ENCODE measurements at places on chromosomes 5 and 9.

DNA sequence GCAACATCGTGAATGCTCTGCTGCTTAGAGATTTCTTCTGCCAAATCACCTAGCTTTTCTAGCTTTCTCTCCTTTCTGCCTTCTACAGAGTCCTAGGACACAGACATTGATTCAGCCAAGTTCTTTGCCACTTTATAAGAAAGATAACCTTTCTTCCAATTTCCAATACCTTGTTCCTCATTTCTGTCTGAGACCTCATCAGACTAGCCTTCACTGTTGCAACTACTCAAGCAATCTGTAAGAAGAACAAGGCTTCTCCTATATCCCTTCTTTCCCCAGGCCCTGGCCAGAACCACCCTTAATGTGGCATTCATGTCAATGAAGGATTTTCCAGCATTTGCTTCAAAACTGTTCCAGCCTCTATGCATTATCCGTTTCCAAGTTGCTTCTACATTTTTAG is 24.3 kb downstream of the FBXO10 start:
- DNase-seq: no peak

- no peak for DNase-seq
Observed at GRCh38 chr9:136838314-136839228, 3.7 kb upstream of the AJM1 start.

GRCh38 chr9:19102181-19102630 is 498 bp downstream of the HAUS6 start:
- peak; percentile 56 for DNase-seq

- no peak for DNase-seq
Observed at GRCh38 chr5:176441921-176442323, 6.3 kb upstream of the FAF2 start.

GRCh38 chr5:42600441-42600840 is 156.2 kb upstream of the CCDC152 start:
- no peak for DNase-seq

GRCh38 chr9:121599872-121600585 is 51.4 kb upstream of the DAB2IP start:
- no peak for DNase-seq

- DNase-seq: no peak
Observed at GRCh38 chr5:179889885-179890284, 17.8 kb downstream of the TBC1D9B start.

DNA sequence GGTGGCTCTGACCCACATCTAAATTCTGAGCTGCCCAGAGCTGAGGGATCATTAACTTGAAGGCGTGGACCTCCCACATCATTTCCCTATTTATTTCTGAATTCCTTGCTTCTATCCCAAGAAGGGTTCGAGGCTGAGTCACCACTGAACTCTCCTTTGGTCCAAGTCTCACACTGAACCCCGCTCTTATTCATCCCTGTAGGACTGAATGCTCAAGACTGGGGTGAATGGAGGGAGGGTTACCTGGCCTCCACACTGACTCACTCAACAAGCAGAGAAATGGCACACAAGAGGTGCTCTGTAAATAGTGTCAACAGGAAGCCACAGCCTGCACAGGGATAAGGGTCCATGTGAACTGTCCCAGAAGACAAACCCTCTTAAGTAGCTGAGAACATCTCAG is 79.1 kb upstream of the FSTL4 start:
- DNase-seq: no peak

DNA sequence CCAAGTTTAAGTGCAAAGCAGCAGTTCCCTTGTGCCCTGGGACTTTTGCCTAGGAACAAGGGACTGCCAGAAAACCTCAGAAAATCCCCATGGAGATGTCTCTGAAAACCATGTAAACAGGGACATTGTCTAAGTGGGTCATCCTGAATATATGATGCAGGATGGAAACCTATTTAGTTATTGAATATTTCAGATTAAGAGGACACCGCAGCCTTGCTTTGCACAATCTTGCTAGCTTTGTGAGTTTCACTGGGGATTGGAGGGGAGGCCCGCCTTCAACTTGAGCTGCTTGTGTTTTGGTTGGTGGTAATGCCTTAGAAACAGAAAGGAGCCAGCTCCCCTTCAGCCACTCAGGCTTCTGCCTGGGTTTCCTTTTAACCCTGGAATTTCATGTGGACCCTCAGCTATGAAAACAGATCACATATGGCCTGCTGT is 112.8 kb downstream of the C9orf152 start:
- no peak for DNase-seq

DNA sequence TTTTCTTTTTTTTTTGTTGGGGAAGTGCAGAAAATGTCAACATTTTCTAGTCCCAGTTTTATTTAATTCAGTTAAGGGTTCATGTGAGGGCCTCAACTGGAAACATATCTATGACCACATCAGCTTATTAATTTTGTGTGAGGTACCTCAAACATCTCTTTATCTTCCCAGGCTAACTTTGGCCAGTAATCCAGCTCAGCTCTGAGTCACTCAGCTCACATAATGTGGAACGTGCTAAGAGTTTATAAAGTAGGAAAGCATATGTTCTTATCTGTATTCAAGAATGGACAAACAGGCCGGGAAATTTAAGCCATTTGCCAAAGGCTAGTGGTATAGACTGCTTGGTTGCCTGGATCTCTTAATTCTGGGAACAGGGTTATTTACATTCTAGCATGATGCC is 118.4 kb downstream of the INSYN2B start:
- DNase-seq: no peak

DNA sequence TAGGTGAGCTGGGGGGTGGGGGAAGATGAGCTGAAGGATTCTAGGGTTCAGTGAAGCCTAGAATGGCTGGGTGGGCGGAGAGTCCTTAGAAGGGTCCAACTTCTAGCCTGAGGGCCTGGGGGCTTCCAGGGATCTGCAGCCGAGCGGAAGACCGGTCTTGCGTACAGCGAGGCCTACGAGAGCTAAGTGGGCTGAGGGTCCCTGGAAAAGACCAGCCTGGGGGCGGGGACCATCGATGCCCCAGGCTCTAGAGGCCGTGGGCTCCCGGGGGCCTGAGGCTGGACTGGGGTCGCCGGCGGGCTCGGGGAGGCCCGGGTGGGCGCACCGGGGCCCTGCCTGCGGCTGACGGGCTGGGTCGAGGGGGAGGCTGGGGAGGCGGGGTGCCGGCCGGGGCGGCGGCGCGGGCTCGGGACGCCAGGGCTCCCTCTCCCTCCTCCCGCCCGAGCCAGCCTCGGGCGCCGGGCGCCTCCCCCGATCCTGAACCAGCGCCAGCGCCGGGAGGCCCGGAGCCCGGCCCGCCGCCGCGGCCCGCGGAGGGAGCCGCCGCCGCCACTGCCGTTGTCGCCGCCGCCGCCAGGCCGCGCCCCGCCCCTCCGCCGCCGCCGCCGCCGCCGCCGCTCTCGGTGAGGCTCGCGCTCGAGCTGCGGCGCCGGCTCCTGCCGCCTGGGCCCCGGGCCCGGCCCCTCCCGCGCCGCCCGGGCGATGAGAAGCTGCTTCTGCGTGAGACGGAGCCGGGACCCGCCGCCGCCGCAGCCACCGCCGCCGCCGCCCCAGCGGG is at the start of gene MVB12B:
MVB12B (plus strand) TSS at position 602 of the 778 bp plus-strand sequence; CDS start at position 703, 101 bp downstream.
- DNase-seq: peak; percentile 68

DNA sequence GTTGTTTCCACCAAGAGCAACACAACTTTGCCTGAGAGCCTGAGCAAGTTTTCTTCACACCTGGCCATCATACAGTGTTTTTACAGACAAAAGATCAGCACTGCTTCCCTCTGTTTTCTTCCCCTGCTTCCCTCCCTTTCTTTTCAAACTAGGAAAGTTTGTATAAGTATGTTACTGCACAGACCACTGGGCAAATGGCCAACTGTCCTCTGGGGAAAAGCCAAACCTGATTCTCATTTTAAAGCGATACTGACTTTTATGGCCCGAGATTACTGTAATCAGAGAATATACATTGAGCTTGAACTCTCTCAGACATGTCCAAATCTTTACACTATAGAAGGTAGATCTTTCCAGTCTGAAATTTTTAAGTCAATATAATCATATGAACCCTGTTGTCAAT is 415.0 kb downstream of the NFIB start:
- no peak for DNase-seq

DNA sequence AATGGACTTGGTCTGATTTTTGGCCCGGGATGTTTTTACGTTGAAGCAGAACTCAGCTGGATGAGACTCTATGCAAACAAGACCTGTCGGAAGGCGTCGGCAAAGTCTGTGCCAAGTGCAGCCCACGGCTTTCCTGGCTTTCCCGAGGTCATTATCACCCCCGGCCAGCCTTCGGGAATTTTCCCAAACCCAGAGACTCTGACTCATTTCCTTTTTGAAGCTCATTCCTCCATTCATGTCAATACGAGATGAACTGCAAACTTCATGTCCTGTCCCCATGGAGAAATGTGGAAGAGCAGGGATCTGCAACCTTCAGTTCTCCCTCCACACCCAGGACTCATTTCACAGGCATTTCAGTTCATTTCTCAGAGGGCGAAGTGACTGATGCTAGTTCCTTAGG is 95.3 kb downstream of the IRX2 start:
- no peak for DNase-seq

DNA sequence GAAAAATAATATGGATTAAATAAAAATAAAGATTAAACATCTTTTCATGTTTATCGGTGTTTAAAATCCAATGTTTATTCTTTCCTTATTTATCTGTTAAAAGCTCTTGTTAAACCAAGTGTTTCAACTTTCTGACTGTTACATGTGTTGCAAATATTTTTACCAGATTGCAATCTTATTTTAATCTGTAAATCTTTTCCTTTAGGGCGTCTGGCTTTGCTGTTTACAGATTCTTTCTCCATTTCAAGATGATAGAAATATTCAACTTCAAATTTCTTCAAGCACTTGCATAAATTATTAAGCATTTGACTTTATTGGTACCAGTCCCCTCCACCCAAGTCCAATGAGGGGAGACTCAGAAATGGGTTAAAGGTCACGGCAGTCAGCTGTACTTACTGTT is 16.9 kb upstream of the ABCA1 start:
- DNase-seq: no peak

GRCh38 chr5:115064380-115064779 is 105.3 kb downstream of the TRIM36 start:
- DNase-seq: no peak

- DNase-seq: no peak
Observed at GRCh38 chr9:27369591-27369990, 72.6 kb upstream of the EQTN start.

DNA sequence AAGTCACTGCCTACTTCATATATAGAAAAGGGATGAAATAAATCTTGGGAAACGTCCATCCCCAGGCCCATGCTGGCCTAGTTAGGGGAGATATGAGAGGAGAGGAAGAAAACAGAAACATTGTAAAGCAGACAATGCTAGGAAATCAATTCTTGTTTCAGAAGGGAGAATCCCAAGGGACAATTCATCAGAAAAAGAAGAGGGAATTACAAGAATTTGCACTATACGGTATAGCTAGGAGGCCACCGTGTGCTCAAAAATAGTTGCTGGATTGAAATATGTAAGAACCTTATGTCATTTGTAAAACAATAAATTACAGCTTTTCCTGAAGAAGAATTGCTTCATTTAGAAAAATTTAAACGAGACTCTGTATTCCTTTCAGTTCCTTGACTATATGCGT is 8.3 kb upstream of the SHC3 start:
- DNase-seq: no peak
